ENCODE measurements at places on chromosomes 12 and 14.

- DNase-seq: peak; percentile 23
Measured at GRCh38 chr14:50599700-50600444, 39.9 kb downstream of the ATL1 start.

DNA sequence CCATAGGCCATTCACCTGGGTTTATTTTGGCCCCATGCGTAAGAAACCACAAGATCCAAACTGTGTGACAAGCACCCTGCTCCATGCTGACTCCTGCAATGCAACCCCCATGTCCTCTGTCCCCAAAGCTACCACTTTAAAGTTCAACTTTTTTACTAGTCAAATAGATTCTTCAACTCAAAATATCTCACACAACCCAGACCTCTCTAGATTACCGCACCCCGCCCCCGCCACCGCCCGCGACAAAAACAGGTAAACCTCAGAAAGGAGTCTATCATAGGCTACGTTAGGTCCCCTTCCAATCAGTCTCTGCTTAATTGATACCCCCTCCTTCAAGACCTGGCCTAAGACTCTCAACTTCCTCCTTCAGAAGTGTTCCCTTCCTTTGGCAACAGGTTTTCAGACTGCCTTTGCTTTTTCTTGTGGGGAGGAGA is 2.2 kb downstream of the ZFP36L1 start:
- no peak for DNase-seq

- no peak for DNase-seq
Measured at GRCh38 chr14:78566859-78567172, 396.6 kb downstream of the NRXN3 start.

GRCh38 chr12:13784504-13784903 is 196.9 kb downstream of the GRIN2B start:
- DNase-seq: no peak

DNA sequence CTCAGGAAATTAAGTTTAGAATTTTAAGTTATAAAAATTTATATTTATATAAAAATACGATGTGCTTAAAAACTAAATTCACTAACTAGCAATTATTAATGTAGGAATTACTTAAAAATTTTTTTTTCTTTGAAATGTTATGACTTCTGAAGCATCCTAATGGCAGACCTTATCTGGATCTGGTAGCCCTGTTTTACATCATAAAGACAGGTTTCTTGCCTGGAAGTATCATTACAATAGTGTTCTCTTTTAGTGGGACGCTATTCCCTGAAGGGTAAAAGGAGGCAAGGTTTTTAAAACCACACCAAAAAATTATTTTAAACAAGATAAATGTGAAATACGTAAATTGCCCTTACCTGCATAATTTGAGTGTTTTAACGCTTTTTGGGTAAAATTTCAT is 2.1 kb downstream of the WDR20 start:
- DNase-seq: no peak

DNA sequence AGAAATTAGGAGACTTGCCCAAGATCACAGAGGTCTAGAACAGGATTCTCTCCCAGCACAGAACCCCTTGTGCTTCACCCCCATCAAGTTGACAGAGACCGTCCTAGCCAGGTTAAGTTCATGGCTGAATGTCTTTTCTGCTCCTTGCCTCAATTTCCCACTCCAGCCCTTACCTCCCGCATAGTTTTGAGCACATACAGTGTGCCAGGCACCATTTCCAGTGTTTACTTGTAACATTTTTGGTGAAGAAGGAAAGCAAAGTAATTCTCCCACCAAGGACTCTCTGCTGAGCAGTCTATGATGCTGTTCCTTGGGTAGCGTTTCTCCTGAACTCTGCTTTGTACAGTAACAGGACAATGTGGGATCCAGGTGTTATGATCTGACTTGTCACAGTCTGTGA is 1.2 kb downstream of the ABHD4 start:
- DNase-seq: no peak

- DNase-seq: no peak
Measured at GRCh38 chr12:6605421-6606330, 1.5 kb downstream of the CHD4 start.

DNA sequence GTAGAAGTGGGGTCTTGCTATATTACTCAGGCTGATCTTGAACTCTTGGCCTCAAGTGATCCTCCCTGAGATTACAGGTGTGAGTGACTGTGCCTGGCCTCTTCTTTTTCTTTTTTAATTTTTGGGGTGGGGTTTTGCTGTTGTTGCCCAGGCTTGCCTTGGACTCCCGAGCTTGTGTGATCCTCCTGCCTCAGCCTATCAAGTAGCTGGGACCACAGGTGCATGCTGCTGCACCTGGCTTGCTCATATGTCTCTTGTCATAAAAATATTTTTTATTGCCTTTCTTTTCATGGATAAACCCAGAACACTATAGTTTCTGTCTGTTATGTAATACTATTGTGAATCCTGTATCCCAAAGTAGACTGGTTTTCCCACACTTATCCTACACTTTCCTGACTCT is 26.0 kb downstream of the SCYL2 start:
- DNase-seq: no peak

GRCh38 chr12:8554451-8555195 is 13.9 kb upstream of the CLEC4E start:
- no peak for DNase-seq

DNA sequence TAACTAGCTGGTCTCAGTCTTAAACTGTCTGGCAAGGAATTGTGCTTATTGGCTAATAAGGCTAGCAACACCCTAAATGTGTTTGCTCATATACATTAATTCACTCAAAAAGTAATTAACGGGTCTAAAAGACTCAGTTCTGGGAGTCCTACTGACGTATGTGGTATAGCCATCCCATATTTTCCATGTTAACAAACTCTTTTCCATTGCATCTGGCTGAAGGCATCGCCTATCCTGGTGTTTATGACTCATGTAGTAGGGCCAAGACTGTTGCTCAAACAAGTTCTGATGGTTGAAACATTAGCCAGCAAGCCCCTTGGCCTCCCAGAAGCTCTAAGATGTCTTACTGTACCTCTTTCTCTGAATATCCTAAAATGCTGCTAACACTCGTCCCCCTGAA is 98.5 kb downstream of the PHLDA1 start:
- DNase-seq: no peak

DNA sequence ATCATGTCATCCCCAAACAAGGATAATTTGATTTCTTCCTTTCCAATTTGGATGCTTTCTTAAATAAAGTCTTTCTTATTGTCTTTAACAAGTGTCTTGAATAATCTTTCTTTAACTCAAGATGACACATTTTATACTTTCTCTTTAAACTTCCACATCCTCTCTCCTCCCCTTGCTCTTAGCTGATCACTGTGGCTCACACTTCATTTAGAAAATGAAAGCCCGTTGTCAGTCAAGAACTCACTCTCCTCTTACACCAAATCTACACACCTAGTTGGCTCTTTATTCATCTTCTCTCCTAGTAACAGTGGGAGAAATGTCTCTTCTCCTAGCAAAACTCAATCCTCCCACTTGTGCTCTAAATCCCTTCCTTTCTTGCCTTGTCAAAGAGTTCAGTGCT is 10.4 kb upstream of the RMST start:
- DNase-seq: no peak

- DNase-seq: no peak
Measured at GRCh38 chr12:85191-85666, 18.7 kb downstream of the IQSEC3 start.

DNA sequence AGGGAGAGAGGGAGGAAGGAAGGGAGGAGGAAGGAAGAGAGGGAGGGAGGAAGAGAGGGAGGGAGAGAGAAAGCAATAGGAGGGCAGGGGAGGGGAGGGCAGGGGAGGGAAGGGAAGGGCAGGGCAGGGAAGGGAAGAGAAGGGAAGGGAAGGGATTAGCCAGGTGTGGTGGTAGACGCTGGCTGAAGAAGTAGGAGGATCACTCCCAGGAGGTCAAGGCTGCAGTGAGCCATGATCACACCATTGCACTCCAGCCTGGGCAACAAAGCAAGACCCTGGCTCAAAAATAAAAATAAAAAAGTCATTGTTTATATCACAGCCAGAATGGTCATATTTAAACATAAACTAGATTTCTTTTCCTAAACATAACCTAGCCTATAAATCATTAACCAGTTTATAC is 20.4 kb upstream of the EEA1 start:
- DNase-seq: no peak

DNA sequence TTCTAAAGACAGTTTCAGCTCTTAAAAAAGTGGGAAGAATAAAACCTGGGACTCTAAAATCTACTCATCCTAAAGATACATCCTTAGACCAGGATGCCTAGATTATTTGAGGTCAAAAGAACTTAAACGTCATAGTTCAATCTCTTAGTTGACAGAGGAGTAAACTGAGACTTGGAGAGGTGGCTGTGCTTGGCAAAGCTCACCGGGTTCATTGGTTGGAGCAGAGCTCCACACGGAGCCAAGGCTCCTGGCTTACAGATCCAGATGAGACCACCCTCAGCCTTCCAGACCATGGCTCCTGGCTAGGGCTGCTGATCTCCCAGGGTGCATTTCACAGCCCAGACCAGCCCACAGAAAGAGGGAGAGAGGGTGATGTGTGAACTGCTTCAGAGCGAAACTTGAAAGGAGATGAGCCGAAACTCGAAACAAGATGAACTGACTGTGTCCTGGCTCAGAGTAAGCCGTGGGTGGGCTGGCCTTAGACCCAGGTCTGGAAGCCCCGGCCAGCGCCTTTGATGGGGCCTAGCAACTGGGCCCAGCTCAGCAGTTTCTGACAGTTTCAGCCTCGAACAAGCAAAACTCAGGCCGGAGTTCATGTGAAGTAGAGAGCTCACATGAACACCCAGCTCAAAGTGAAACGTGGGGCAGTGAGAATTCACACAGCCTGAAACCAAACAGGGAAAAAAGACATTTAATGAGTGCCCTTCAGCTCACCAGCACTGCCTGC is 1044.8 kb downstream of the BCL11B start:
- no peak for DNase-seq
